ENCODE measurements at places on chromosomes 3 and 15. TPM values are rescaled to one million over a fixed set of nuclear protein-coding genes. Genes with fewer than 3 reads are reported as not detected.

- DNase-seq = no peak
- H3K27ac ChIP-seq = peak overlapping the region; percentile 95
- H3K27me3 ChIP-seq = no peaks in the 10 kb centered on the region
These were observed 39.8 kb upstream of the ZBTB38 start for GRCh38 chr3:141328286-141329166.

- no peaks in the 10 kb centered on the region for H3K36me3 ChIP-seq
- no peaks in the 10 kb centered on the region for H3K4me1 ChIP-seq
- DNase-seq = no peak
- H3K27me3 ChIP-seq = no peaks in the 10 kb centered on the region
These were observed 144.8 kb downstream of the ARPP21 start for GRCh38 chr3:35784169-35784568.

GRCh38 chr3:72519946-72520604 is 328.2 kb downstream of the SHQ1 start:
- no peak for DNase-seq
- H3K4me1 ChIP-seq = peaks cover 6% of the 10 kb centered on the region
- H3K27me3 ChIP-seq = no peaks in the 10 kb centered on the region
- no peak overlapping the region for H3K27ac ChIP-seq
- no peaks in the 10 kb centered on the region for H3K36me3 ChIP-seq

DNA sequence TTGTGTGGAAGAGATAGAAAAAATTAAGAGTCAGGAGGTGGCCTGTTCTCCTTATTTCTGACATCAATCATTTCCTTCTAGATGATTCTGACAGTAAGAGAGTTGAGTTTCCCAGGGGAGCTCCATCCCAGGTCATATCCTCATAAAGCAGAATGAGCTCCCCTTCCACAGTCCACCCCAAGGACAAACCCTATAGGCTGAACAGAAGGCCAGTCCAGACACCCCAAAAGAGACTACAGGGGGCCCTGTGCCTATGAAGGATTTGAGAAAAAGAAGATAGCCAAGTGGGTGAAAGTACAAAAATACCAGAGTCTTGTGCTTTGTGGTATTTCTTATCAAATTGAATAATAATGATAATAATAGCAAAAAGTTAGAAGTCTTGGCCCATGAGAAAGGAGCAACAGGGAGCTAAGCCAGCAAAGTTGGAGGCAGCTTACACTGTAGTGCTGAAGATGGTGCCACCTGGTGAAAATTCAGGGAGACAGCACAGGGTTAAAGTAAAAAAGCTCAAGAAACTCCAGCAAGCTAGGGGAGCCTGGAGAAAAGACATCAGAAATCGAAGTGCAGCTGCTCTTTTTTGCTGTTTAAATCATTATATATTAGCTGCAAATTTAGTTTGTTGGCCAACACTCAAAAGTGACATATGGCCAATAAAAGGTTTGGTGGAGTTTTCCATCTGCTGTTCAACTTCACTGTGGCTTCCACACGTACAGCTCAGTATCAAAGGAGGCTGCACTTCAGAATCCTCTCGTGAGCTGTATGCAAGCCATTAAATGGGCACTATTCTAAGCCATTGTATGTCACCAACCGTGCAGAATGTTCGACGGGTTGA is 35.8 kb upstream of the SLC24A5 start:
- peaks cover 2% of the 10 kb centered on the region for H3K27me3 ChIP-seq
- H3K36me3 ChIP-seq = no peaks in the 10 kb centered on the region
- no peaks in the 10 kb centered on the region for H3K4me1 ChIP-seq
- no peak overlapping the region for H3K27ac ChIP-seq

- peak overlapping the region; percentile 25 for H3K27ac ChIP-seq
- no peaks in the 10 kb centered on the region for H3K36me3 ChIP-seq
- no peaks in the 10 kb centered on the region for H3K27me3 ChIP-seq
- peaks cover 3% of the 10 kb centered on the region for H3K4me1 ChIP-seq
- H3K4me3 ChIP-seq = no peak overlapping the region
These were observed 35.5 kb downstream of the MDFIC2 start for GRCh38 chr3:70276901-70277300.

GRCh38 chr3:132549169-132549568 is 47.9 kb upstream of the ACKR4 start:
- H3K4me3 ChIP-seq = no peak overlapping the region
- H3K36me3 ChIP-seq = no peaks in the 10 kb centered on the region
- no peaks in the 10 kb centered on the region for H3K27me3 ChIP-seq

DNA sequence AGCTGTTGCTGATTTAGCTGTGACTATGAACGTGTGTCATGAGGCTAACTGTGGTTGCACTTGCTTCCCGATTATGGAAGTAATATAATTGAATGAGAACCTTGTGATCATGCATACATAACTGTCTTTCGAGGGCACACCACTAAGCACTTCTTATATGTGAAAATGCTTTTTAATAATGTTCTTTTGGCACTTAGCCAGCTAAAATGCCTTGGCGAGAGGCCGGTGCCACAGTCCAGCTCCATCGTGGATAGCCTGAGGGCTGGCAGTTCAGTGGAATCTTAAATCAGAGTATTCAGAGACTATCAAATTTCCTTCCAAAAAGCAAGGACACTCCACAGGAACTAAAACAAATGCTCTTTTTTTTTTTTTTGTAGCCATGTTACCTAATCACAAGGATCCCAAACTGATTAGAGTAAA is 161.6 kb upstream of the FRMD4B start:
- no peak overlapping the region for H3K27ac ChIP-seq
- no peaks in the 10 kb centered on the region for H3K36me3 ChIP-seq
- DNase-seq = no peak
- peaks cover 20% of the 10 kb centered on the region for H3K27me3 ChIP-seq
- H3K4me3 ChIP-seq = no peak overlapping the region

DNA sequence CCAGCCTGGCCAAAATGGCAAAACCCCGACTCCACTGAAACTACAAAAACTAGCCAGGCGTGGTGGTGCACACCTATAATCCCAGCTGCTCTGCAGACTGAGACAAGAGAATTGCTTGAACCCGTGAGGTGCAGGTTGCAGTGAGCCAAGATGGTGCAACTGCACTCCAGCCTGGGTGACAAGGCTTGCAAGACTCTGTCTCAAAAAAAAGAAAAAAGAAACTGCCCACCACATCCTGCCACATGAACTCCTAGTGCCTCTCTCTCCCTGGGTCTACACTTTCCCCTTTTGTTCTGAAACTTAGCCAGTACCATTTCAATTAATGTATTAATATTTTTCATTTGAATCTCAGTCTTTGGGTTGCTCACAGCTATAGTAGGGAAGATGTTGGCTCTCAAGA is 192.2 kb upstream of the MME start:
- DNase-seq = no peak
- no peaks in the 10 kb centered on the region for H3K4me1 ChIP-seq
- H3K27ac ChIP-seq = no peak overlapping the region
- H3K4me3 ChIP-seq = no peak overlapping the region
- H3K27me3 ChIP-seq = no peaks in the 10 kb centered on the region

DNA sequence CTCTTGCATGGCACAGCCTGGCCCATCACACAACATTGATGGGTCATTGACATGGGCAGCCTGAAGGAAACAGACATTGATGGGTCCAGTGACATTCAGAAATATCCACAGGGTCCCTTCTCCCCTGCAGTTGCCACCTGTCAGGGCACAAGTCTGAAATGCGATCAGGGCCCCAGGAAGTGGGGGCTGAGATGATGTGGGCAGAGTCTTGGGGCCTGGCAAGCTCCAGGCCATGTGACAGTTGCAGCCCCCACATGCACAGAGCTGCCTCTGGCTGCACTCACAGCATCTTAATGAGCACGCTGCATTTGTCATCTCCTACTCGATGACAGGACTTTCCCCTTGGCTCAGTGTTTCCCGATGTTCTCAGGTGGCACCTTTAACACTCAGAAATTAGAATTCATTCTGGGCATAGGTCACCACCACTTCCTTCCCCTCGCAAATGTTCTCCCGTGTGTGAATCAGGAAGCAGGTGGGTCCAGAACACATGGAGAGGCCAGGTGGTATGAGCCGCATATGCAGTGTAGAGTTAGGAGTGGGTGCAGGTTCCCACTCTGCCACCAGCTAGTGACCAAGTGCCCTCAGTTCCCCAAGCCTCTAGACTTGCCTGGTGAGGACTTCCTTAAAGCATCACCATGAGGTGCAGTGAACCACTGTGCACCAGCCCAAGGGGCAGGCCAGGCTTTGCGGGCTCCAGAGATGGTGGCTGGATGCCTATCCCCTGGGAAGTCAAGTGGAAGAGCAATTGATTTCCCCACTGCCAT is 1.6 kb upstream of the TXNRD3 start:
- H3K27me3 ChIP-seq = peaks cover 26% of the 10 kb centered on the region
- H3K27ac ChIP-seq = no peak overlapping the region
- H3K4me1 ChIP-seq = no peaks in the 10 kb centered on the region
- DNase-seq = no peak

GRCh38 chr3:67357610-67358458 is 296.6 kb downstream of the SUCLG2 start:
- H3K36me3 ChIP-seq = no peaks in the 10 kb centered on the region
- H3K4me3 ChIP-seq = no peak overlapping the region
- no peaks in the 10 kb centered on the region for H3K27me3 ChIP-seq
- no peak for DNase-seq

DNA sequence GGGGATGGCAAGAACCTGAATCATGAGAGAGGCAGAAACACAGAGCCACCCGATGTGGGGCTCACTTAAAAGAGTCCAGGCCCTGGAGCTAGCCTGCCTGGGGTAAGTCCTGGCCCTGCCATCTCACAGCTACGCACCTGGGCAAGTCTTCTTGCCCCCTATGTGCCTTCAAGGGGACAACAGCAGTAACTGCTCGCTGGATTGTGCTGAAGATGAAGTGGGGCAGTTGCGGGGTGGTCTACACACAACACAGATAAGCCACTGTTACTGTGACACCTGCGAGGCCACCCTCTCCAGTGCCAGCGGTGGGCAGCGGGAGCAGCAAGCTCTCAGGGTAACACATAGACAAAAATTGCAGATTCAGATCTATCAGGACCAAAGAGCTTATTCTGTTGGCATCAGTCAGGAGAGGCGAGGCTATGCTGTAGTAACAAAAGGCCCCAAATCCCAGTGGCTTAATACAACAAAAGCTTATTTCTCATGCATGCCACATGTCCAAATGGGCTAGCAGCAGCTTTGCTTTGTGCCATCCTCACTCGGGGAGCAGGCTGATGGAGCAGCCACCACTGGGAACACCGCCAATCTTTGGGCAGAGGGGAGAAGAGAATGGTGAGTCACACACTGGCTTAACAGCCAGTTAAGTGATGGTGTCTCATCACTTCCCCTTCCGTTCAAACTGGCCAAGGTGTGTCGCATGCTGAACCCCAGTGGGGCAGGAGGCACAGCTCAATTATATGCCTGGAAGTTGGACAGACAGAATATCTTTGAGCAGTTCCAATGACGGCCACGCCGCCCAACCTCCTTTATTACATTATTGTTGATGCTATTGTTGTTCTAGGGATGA is 78.3 kb downstream of the WNT7A start:
- no peak for DNase-seq
- no peaks in the 10 kb centered on the region for H3K4me1 ChIP-seq
- H3K4me3 ChIP-seq = no peak overlapping the region
- no peaks in the 10 kb centered on the region for H3K27me3 ChIP-seq
- no peaks in the 10 kb centered on the region for H3K36me3 ChIP-seq

The CHST13 gene
- 57.2 TPM for polyA plus RNA-seq

The CLDN11 gene
- polyA plus RNA-seq = 5.0 TPM

The NDUFAF3 gene
- 61.9 TPM for polyA plus RNA-seq

The ABI3BP gene
- 75.9 TPM for polyA plus RNA-seq

The ATG7 gene
- 16.6 TPM for polyA plus RNA-seq

All from large intestine (tissue), 12 donors.